Naive B cell (primary cell): ENCODE measurements at places on chromosomes 5 and 9.

DNA sequence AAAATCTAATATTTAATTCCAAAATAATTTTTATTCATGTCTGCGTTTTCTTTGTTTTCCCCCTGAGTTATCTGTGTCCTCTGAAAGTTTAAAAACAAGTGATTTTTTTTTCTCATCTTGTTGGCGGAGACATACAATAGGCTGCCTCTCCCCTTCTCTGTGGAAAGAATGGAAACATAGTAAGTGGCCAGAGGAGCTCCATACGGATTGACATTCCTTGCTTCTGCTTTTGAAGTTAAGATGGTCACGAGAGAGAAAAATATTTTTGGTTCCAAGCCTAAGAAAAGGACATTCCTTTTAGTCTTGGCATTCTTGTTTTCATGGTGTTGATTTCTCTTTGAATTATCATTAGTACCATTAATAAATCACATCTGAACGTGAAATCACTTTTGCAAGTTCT lies 28.3 kb downstream of the ZNF462 start:
- no peak for DNase-seq

DNA sequence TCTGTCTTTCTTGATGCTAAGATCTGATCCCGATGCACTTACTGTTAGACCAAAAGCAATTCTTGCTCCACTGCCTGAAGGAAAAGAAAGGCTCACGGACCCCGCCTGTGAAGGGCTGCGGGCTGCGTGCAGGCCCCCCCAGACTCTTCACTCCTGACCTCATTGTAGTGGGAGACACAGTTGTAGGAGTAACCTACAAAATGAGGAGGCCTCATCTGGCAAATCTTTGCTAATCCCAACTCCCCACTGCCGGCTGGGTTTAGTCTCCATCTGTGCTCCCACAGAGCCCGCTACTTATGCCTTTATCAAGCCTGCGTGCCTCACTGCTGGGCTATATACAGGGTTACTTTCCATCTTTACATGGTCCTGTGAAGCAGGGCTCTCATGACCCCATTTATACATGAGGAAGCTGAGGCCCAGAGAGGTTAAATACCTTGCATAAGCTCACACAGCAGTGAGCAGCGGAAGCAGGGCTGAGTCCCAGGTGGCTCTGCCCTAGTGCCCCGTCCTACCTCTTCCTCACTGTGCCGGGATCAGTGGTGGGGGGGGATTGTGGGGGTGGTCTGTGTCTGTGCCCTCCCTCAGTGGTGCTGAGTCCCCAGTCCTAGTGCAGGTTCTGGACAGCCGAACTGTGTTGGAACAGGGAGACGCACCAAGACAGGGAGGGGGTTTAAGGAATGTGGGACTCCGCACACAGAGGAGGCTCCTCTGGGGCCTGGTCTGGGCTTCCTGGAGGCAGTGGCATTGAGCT lies 43.9 kb upstream of the RNF130 start:
- no peak for DNase-seq

- DNase-seq, result no peak
Measured at GRCh38 chr9:92385953-92386352, 18.4 kb downstream of the OGN start.

- DNase-seq, result no peak
Measured at GRCh38 chr9:135788576-135789300, 86.8 kb downstream of the KCNT1 start.

DNA sequence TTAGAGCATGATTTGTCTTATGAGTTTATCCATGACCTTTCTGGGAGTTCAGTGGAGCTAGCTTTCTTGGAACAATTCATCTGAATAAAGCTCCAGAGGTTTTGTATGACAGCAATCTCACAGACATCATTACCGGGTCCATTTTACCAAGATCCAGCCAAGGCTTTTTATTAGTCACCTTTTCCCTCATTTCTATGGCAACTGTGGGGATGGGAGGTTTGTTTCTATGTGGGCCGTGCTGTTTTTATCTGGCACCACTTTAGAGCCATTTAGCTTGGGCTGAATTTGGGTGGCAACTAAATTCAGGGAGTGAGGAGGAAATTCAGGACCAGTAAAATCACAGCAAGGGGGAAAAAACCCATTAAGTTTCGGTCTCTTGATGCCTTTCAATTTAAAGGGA lies 245.7 kb downstream of the NSG2 start:
- DNase-seq, result no peak

- no peak for DNase-seq
Measured at GRCh38 chr5:22928821-22929482, 75.8 kb upstream of the CDH12 start.

- no peak for DNase-seq
Measured at GRCh38 chr9:20495098-20495497, 127.2 kb downstream of the MLLT3 start.

DNA sequence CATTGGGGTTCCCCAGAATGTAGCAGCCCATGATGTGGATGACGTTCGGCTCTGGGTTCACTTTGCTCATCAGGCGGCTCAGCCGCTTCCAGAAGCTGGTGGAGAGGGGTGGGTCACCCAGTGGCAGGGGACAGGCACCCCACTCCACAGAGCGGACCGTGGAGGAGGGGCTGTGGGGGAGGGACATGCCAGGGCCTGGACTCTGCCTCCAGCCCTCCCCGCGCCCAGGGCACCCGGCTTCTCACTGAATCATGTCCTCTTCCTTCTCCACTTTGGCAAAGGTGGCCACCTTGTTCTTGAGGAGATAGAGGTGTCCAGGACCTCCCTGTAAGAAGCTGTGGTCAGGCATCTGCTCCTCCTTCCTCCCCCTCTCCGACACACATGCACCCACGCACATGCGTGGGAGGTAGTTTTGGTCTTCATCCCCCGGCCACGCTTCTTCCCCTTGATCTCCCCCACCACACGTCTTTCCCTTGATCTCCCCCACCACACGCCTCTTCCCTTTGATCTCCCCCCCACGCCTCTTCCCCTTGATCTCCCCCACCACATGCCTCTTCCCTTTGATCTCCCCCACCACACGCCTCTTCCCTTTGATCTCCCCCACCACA lies 8.9 kb upstream of the ENTPD8 start:
- no peak for DNase-seq

DNA sequence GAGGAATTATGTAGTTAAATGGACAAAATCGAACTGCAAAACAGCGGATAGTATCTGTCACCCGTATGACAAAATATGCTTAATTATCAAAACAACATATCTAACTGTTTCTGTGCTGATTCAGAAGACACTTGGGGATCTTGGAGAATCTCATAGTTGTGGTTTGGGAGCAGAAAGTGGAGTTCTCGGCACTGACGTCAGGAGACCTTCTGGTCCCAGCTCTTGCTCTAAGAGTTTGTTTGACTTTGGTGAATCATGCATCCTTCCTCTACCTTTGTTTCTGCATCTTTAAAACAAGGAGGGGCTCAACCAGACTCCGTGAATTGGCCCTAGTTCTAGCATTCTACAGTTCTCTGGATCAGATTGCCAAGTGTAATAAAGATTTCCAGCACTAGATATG lies 37.0 kb upstream of the TAF1L start:
- no peak for DNase-seq

DNA sequence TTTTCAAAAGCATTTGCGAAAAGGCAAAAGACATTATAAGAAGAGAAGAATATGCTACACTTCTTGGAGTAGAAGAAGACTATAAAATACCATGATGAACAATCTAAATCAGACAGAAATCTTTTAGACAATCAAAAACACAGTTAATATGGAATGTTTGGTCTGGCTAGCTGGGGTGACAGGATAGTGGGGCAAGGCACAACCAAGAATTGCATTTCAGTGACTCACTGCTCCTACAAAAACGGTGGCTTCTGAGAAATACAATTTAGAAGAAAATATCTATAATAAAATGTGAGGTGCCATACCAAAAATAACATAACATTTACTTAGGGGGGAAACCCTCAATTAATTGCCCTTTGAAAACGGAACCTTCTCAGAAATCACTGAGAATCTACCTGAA lies 363.4 kb downstream of the NPR3 start:
- DNase-seq, result no peak

- DNase-seq, result no peak
Measured at GRCh38 chr5:73442996-73443627, 5.5 kb downstream of the FOXD1 start.
